ENCODE measurements at places on chromosomes 7 and 10. TPM values are rescaled to one million over a fixed set of nuclear protein-coding genes. Genes with fewer than 3 reads are reported as not detected.
A peak's percentile ranks its signal among the peaks of the same experiment; 100 is the strongest.

- DNase-seq: peak; percentile 75
Observed at GRCh38 chr7:26500749-26501352, 209.2 kb downstream of the SNX10 start.

GRCh38 chr7:149727899-149728476, 45.4 kb downstream of the ZNF467 start:
- no peak for DNase-seq

DNA sequence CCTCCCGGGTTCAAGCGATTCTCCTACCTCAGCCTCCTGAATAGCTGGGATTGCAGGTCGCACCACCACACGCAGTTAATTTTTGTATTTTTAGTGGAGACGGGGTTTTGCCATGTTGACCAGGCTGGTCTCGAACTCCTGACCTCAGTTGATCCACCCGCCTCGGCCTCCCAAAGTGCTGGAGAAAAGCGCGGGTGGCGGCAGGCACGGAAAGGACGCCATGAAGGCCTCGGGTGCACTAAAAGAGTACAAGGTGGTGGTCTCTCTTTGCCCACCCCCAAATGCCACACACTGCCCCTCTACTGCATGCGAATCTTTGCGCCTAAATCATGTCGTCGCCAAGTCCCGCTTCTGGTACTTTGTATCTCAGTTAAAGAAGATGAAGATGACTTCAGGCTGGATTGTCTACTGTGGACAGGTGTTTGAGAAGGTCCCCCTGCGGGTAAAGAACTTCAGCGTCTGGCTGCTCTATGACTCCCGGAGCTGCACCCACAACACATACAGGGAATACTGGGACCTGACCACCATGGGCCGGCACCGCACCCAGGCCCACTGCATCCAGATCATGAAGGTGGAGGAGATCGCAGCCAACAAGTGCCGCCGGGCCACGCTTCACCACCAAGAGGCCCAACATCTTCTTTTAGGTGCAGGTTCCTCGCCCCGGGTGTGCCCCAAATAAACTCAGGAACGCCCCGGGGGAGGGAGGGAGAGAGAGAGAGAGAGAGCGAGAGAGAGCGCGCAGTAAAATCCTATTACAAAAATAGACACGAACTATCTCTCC, 161.7 kb downstream of the HECW1 start:
- DNase-seq: no peak

DNA sequence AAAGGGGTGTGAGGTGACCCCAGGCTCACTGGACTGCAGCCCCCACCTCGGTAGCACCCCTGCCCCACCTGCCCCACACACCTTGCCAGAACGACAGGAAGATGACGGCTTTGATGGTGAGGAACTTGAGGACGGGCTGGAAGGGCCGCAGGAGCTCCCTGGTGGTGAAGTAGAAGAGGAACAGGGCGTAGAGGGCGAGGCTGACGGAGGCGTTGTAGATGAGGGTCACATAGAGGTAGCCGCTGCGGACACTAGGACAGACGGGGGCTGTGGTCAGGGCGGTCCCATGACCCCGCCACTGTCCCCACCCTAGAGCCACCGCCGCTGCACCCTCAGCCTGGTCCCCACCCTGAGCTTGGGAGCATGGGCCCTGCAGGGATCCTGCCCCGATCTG, 7.6 kb downstream of the TMEM184A start:
- DNase-seq: no peak

DNA sequence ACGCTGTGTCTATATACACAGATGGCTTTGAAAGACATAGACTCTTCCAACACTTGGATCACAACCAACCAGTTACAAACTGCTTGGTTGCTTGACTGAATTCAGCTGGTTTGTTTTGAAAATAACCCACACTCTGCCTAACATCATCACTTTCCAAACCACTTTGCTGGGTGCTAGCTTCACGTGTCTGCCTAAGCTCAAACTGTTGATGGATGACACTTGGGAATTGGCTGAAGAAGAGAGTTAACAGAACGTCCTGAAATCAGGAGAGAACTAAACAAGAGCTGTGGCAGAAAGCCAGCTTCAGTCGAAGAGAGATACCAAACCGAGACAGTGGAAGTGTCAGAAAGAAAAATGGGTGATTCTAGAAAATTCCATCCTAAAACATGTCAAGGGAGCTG, 420.8 kb upstream of the AUTS2 start:
- DNase-seq: no peak

DNA sequence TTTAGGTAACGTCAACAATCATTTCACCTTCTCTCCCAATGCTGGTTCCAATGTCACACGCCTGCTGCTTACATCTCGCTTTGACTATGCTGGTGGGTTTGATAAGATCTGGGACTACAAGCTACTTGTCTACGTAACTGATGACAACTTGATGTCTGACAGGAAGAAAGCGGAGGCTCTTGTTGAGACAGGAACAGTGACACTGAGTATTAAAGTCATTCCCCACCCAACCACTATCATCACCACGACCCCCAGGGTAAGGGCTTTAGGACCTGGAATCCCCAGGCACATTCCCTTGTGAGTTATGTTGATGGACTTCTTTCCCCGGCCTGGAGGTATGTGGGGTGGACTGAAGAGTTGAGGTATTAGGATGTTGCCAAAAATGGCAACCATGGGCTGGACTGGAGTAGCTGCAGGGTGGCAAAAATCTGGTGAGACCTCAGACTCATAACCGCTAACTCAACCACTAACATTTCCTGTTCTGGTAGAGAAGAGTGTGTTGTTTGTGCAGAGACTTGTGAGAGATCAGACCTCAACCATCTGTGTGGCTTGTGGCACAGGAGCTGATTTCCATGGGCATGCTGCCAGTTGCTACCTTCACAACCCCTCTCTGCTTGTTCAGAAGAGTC, 59.2 kb downstream of the CDHR3 start:
- DNase-seq: peak; percentile 79

DNA sequence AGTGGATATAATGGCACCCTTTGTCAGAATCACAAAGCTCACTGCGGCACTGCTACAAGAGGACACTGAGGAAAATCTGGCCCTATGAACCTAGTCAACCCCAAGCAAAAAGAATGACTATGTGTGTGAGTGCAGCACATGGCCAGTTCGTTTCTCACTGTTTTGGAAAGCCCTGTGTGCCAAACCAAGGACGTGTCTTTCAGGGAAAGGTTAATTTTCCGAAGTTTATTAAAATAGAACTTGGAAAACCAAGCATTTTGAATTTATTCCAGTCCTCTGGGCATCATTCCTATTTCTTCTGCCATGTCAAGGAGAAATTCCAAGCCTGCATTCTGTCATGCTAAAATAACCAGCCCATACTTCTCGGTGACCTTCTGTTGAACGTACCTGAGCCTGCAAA, 471.8 kb downstream of the PLXDC2 start:
- no peak for DNase-seq

DNA sequence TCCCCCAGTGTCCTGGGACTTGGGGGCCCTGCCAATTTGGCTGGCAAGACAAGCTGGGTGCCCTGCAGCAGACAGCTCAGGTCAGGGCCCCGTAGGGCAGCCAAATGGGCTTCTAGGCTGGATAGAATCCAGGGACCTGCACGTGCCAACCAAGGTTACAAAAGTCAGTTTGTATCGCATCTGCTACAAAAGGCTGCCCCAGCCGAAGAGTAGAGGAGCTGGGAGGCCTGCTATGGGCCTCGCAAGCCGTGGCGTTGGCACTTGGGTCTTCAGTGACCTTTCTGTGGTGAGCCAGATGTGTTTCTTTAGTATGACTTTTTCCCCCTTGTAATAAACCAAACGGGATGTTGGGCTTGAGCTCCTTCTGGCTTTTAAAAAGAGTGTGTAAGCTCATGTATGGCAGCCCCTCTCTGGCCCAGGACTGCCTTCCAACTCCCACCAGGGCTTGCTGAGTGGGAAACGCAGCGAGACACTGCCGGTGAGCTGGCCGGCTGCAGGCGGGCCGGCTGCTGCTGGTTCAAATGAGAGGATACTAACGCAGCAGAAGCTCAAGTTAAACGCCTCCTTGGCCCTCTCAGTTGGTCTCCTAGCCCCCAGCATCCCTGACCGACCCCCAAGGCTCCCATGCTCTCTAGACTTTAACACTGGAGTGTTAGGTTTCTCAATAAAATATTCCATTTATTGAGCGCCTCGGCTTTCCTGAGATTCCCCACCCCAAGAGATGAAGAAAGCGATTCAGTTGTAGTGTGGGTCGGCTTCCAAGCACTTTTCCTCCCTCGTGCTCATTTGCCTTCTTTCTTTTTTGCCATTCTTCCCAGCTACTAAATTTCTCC, 3.1 kb upstream of the HOXA10 start:
- DNase-seq: no peak

DNA sequence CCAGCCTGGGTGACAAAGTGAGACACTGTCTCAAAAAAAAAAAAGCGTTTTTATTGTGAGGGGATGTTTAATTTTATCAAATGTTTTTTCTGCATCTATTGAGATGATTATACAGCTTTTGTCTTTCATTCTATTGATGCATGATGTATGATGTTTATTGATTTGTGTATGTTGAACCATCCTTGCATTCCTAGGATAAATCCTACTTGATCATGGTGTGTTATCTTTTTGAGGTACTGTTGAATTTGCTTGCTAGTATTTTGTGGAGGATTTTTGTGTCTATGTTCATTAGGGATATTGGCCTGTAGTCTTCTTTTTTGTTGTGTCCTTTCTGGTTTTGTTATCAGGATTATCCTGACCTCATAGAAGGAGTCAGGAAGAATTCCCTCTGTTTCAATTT, 22.3 kb upstream of the PLA2G12B start:
- DNase-seq: no peak

GRCh38 chr10:60480865-60481563, 91.3 kb upstream of the ANK3 start:
- no peak for DNase-seq

- DNase-seq: no peak
Observed at GRCh38 chr10:44340557-44340956, 44.3 kb downstream of the CXCL12 start.

GRCh38 chr10:110919349-110919931, at the start of gene SHOC2:
TSS of gene SHOC2 (plus strand) at chr10:110919604. CDS start at chr10:110964359, 44,755 bp downstream.
- DNase-seq: no peak

DNA sequence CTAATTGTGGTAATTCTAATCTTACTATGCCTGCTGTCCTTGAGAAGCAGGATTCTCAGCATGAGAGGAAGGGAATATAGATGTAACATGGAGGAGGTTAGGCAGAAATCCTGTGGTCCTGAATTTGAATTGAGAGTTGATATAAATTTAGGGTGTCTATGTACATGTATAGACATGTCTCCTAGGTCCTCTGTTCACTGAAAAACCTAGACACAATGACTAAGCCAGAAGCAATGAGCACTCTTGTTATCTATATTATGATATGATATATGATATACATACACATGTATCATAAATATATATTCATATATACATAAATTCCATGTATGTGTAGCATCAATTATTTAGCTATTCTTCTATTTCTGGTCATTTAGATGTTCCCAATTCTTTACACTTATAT, 173.3 kb upstream of the MKLN1 start:
- DNase-seq: no peak

DNA sequence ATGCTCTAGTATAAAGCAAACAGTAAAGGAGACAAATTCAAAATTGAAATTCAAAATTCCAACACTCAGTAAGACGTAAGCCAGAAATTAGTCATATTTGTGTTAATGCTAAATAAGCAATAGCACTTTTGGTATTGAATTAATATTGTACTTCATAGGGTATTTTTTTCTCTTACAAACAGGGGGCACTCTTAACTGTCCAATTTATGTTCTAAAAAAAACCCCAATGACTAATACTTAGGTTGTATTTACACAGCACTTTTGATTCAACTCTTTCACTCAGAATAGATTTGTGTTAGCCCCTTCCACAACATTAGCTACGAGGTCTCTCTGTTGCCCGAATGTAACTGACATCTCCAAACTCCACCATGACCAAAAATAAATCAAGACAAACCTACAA, 284.9 kb upstream of the COBL start:
- DNase-seq: no peak

- DNase-seq: no peak
Observed at GRCh38 chr10:27794157-27794556, 48.5 kb upstream of the MKX start.

DNA sequence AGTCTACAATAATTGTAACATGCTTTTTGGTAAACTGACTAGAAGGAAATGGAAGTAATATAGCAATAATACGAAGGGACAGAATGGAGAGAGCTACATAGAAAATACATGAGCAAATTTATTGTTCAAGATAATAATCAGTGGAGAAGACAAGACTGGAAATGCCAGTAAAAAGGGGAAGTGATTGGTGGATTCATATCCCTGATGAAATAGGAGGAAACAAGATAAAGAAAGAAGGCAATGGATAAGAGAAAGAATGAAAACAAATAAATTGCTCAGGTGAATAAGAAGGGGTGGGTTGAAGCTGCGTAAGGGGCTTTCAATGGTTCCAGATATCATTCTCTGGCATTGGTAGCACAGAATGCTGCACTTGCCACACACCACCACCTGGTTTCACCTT, 135.9 kb downstream of the LRRN3 start:
- DNase-seq: no peak

DNA sequence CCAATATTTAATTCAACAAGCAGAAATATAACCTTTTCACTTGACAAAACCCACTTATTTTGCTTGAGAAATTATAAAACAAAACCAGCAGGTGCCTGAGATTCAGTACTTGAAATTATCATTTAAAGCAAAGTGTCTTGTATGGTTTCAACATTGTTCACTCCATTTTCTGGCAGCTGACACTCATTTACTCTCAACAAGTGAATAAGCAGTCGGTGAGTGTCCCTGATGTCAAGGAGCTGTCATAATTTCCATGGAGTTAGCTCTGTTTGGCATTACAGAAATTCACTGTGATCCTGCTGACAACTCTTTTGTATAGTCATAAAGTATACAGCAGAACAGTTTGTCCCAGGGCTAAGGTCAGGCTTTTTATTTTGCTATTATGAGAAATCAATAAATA, 490.0 kb downstream of the CNTNAP2 start:
- no peak for DNase-seq

- DNase-seq: no peak
Observed at GRCh38 chr7:119888251-119888650, 384.7 kb upstream of the KCND2 start.

DNA sequence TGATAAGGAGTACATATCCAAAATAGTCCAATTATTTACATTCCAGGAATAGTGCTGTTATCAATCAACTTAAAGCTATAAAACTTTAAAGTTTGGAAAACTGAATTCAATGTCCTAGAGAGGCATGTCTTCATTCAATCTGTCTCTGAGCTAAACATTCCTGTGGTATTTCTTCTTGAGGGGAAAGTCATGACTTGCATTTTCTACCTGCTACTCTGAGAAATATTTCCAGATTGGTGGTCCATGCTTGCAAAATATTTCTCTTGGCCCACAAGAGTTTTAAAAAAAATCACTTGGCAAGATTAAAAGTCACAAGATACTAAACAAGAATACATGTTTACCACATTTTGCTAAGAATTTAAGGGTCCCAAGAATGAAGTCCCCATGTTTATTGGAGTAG, 63.6 kb upstream of the HGF start:
- DNase-seq: no peak

- DNase-seq: no peak
Observed at GRCh38 chr10:28560617-28561016, 27.7 kb downstream of the WAC start.

GRCh38 chr7:143126146-143126545, 5.7 kb upstream of the PIP start:
- peak; percentile 52 for DNase-seq

Gene SDK1
- total RNA-seq: 0.81 TPM

Gene OR6B1
- under 0.01 TPM for total RNA-seq

Gene GNAT3
- total RNA-seq: not detected

Gene TMEM270
- not detected for total RNA-seq

Gene BNIP3
- total RNA-seq: 8.1 TPM

Gene TDRD1
- total RNA-seq: 0.27 TPM

Gene PTTG1IP2
- not detected for total RNA-seq

Measured in hematopoietic multipotent progenitor cell (in vitro differentiated cells).